MV-4-11 (cell line): ENCODE measurements at places on chromosomes 3 and 15.

DNA sequence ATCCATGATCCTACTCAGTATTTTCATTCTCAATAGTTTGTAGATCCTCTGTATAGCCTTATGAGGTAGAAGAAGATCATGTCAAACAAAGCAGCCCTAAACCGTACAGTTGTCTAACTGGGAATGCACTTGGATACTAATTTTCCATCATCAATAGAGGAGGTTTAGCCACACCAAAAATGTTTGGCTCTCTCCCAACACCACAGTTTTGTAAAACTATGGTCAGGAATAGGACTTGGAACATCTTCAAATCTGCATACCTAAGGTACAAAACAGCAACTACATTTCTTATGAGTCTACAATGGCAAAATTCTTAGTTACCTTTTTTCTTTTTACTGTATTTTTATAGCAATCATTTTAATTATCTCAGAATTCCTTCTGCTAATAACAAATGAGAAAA, 1001.6 kb downstream of the ROBO2 start:
- DNase-seq: no peak

DNA sequence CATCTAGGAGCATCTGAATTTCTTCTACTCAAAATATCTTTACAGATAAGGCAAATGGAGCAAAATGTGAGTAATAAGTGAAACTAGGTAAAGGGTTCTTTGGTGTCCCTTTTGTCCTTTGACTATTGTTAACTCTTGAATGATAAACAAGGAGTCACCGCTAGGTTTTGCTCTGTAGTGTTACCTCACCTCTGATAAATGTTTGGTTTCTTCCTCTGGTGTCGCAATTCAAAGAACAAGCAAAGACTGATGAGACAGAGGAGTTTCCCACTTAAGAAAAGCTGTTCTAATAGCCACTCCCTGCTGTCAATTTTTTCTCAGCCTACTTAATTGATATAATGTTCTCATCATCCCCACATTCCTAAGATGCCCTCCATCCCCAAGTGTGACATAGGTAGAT, 925.9 kb downstream of the IGSF11 start:
- peak; percentile 14 for DNase-seq

GRCh38 chr3:78978037-78978436, 789.8 kb downstream of the ROBO1 start:
- DNase-seq: no peak

DNA sequence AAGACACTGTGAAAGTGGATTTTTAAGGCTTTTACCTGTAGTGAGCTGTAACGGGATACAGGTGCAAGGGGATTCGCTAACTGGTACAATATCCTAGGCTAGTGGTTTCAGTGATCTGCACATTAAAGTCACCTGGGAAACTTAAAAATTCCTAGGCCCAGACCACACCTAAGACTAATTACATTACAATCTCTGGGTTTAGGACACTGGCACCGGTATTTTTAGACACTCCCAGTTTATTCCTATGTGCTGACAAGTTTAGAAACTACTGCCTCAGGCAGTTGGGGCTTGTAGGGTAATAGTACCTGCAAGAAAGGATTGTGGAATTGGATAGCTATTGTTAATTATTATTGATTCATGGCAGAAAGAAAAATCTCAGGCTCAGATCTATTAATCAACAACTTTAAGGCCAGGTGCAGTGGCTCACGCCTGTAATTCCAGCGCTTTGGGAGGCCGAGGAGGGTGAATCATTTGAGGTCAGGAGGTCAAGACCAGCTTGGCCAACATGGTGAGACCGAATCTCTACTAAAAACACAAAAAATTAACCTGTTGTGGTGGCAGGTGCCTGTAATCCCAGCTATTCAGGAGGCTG, 50.4 kb upstream of the CASR start:
- DNase-seq: no peak

- DNase-seq: no peak
These were observed 16.5 kb downstream of the SPICE1 start for GRCh38 chr3:113498221-113499005.

- DNase-seq: no peak
These were observed 40.3 kb upstream of the ZPLD1 start for GRCh38 chr3:102394517-102394916.

- DNase-seq: no peak
These were observed 14.5 kb downstream of the PLXNB1 start for GRCh38 chr3:48415251-48415953.

GRCh38 chr3:57783186-57784088, 27.3 kb downstream of the SLMAP start:
- DNase-seq: no peak

DNA sequence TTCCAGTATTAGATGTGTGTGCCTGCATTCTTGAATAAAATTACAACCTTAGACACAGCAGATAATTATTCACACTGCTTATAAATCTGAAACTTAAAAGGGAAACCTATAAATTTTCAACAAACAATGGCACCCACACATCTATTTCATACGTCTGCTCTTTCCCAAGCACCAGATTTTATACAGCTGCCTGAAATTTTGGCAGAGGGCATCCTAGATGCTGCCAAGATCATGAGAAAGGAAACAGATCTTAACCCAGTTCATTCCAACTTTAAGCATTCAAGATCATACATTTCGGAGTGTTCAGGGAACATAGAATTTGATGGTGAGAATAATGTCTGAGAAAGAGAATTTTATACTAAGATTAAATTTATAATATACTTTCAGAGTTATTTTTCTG, 53.1 kb downstream of the CLDN1 start:
- DNase-seq: no peak

GRCh38 chr3:133374708-133375402, 25.0 kb upstream of the BFSP2 start:
- DNase-seq: no peak
